ENCODE measurements at places on chromosomes 13 and 19. TPM values are rescaled to one million over a fixed set of nuclear protein-coding genes. Genes with fewer than 3 reads are reported as not detected.
A peak's percentile ranks its signal among the peaks of the same experiment; 100 is the strongest.

GRCh38 chr13:40095695-40096356 is 440.4 kb downstream of the COG6 start:
- peaks cover 11% of the 10 kb centered on the region for H3K36me3 ChIP-seq
- H3K27ac ChIP-seq: peak overlapping the region; percentile 24
- DNase-seq: no peak
- H3K27me3 ChIP-seq: no peaks in the 10 kb centered on the region
- H3K4me3 ChIP-seq: no peak overlapping the region

DNA sequence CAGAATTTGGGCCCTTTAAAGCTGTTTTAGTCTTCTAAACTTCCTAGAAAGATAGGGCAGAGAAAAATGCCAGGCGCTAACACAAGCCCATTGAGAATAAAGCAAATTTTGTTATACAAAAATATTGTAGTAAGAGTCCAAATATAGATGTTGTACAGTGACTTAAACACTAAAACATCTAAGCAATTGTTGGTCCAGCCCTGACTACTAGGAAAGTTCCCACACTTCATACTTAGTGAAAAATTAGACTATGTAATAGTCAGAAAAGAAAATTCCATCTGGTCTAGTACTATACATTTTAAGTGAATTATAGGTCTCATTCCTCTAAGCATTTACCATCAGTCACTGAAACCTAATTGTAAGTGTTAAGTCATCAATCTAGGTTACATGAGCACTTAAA is 1518.3 kb upstream of the SLC10A2 start:
- DNase-seq: no peak
- no peaks in the 10 kb centered on the region for H3K4me1 ChIP-seq
- H3K27me3 ChIP-seq: no peaks in the 10 kb centered on the region
- no peak overlapping the region for H3K27ac ChIP-seq

- H3K27ac ChIP-seq: no peak overlapping the region
- no peaks in the 10 kb centered on the region for H3K27me3 ChIP-seq
- DNase-seq: no peak
- H3K4me1 ChIP-seq: no peaks in the 10 kb centered on the region
Measured at GRCh38 chr13:109010912-109011311, 381.5 kb downstream of the MYO16 start.

DNA sequence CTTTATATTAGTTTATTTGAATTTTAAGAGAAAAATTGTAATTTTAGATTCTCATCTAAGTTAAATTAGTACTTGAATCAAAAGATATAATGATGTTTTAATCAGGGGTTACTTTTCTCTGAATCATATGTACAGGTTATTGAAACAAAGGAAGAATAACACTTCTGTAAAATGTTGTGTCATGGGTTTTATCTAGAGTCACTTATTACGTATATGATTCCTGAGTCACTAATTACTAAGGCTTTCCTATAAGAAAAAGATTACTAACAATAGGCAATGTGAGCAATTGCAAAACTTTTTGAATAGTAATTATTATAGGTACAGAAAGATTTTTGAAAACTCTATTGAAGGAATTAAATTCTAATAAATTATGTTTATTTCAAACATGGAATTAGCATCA is 99.2 kb upstream of the KLF5 start:
- H3K4me1 ChIP-seq: peaks cover 3% of the 10 kb centered on the region
- H3K27ac ChIP-seq: no peak overlapping the region
- no peak for DNase-seq
- no peaks in the 10 kb centered on the region for H3K27me3 ChIP-seq

GRCh38 chr13:40043764-40044163 is 388.3 kb downstream of the COG6 start:
- peaks cover 2% of the 10 kb centered on the region for H3K27me3 ChIP-seq
- H3K36me3 ChIP-seq: no peaks in the 10 kb centered on the region
- DNase-seq: no peak
- H3K4me1 ChIP-seq: no peaks in the 10 kb centered on the region

CLEC11A gene
- total RNA-seq: 1.0 TPM

Measured in activated CD4-positive, alpha-beta T cell treated with anti-CD3 and anti-CD28 coated beads for 36 hours (primary cell).